CD4-positive, alpha-beta T cell treated with Interleukin-4 for 1 hour (primary cell): ENCODE measurements at places on chromosomes 12 and 14.

- DNase-seq: no peak
Measured at GRCh38 chr12:6047249-6048237, 76.9 kb downstream of the VWF start.

DNA sequence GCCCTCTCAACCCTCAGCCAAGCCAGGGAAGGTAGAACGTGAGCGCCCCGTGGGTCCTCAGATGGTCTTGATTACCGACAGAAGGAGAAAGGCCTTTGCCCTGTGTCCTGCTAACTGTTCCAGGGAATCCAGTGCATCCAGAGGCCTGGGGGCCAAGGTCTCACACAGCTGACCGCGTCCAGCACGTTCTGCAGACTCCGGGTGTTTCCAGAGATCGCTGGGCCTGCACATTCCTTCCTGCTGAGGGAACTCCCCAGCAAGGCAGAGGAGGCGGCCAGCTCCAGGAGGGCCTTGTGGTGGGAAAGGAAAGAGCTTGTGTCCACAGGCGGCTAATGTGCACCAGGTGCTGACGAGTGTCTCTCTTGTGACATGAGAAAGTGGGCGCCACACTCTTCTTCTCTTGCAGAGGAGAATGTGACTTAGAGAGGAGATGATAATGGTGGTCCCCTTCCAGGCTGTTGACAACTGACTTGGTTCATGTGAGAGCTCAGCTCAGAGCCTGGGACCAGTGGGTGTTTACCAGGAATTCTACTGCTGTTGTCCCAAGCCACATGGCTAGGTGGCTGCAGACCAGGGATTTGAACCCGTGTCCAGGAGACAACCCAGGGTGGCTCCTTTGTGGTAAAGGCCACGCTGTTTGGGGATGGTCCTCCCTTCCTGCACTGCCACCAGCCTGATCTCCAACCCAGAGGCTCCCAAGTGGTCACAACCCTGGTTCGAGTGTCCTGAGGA, 46.8 kb upstream of the DLK1 start:
- no peak for DNase-seq

DNA sequence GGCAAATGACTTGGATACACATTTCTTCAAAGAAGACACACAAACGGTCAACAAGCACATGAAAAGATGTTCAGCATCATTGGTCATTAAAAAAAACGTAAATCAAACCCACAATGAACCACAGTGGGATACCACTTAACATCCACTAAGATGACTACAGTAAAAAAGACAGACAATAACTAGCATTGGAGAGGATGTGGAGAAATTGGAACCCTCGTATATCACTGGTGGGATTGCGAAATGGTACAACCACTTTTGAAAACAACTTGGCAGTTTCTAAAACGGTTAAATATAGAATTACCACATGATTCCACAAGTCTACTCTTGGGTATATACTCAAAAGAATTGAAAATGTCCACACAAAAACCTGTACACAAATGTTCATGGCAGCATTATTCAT, 25.2 kb upstream of the PPFIBP1 start:
- DNase-seq: no peak

DNA sequence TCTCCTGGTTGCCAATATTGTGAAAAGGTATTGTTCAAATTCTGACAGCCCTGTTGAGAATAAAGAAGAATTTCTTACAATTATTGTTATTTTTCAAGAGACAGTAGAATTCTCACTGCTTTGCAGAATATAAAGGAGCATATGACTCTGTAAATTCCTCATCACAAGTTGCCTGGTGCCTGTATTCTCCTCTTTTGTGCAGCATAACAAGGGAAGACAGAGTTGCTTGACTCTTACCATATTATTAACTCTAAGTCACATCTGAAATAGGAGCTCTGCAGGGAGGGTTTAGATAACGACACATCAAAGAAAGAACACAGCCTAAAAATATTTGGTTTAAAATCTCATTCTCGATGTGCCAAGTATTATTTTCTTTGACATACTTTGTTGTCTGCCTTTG, 31.1 kb downstream of the MYF5 start:
- no peak for DNase-seq

DNA sequence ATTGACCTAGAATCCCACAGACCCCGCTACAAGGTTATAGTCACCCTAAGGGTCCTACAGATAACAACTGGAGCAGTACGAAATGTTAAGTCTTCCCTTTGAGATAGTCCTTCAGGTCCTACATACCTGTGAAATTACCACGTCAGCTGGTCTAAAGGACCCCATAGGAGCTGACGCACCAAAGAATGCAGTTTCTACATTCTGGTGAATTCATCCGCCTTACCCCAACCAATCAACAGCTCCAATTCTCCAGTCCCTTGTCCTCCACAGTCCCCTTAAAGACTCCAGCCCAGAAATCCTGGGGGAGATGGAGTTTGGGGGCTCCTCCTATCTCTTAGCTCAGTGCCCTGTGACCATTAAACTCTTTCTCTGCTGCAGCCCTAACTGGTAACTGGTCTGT, 36.2 kb upstream of the PRMT8 start:
- no peak for DNase-seq

- DNase-seq: no peak
Measured at GRCh38 chr12:128078301-128078971, 188.5 kb upstream of the TMEM132C start.

- DNase-seq: no peak
Measured at GRCh38 chr14:79960288-79960687, 251.0 kb downstream of the DIO2 start.

GRCh38 chr12:117051380-117051779, 47.8 kb downstream of the TESC start:
- DNase-seq: no peak

DNA sequence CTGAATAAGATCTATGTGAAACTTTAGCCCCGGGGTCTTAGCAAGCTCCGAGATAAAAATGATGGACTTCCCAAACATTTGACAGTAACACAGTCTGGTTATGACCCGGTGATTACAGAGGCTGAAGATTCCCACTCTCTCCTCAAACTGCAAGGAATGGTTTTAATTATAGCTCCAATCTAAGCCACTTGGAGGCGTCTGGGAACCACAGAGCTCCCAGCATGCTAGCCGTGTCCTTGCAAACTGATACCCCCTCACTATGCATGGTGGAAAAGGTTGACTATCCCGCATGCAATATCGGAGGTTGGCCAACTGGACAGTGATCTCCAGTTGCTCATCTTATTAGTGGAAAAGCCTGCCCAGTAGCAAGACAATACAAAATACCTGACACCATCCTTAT, 76.5 kb upstream of the GRIN2B start:
- DNase-seq: no peak

DNA sequence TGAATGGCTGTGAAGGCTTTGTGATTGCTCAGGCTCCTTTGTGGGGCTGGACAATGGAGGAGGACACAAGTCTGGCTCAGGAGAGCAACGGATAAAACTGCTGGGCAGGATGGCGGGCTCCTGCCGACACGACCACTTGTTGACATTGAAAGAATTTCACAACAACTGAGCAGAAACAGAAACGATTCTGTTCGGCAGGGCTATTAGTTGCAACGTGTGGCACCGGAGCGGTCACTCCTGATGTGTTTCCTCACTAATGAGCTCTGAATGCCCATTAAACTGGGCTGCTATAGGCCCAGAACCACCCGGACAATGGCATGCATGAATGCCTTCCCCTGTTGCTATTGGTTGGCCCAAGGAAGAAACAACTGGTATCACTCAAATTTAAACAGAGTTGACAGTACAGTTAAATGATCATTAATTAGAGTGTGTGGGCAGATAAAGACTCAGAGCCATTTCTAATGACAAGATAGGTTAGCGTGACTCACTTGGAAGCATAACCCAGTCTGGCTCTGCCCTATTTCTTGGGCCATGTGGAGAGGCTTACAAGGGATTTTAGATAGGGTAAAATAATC, 142.9 kb downstream of the ASCL1 start:
- DNase-seq: no peak

GRCh38 chr14:105537580-105538474, 11.4 kb downstream of the TMEM121 start:
- peak; percentile 68 for DNase-seq

GRCh38 chr12:1834186-1834925, 14.0 kb downstream of the LRTM2 start:
- DNase-seq: no peak

GRCh38 chr14:73386342-73386741, 72.0 kb downstream of the NUMB start:
- no peak for DNase-seq

DNA sequence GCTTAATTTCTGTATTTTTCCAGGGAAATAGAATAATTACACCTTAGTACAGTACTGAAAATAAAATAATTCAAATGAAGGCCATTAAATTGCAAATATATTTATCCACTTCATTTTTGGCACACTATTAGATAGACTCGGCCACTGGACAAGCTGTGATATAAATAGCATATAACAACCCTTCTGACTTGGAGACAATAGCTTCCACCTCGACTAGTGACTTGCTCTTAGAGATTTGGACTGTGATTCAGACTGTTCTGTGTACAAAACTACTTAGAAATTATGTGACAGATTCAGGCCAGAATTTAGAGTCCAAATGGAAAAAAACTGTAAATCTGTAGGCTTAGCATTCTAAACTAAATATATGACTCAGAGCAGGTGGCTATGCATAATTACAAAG, 949.9 kb downstream of the LRFN5 start:
- no peak for DNase-seq

GRCh38 chr12:31117203-31118011, 43.7 kb downstream of the DDX11 start:
- peak; percentile 41 for DNase-seq

DNA sequence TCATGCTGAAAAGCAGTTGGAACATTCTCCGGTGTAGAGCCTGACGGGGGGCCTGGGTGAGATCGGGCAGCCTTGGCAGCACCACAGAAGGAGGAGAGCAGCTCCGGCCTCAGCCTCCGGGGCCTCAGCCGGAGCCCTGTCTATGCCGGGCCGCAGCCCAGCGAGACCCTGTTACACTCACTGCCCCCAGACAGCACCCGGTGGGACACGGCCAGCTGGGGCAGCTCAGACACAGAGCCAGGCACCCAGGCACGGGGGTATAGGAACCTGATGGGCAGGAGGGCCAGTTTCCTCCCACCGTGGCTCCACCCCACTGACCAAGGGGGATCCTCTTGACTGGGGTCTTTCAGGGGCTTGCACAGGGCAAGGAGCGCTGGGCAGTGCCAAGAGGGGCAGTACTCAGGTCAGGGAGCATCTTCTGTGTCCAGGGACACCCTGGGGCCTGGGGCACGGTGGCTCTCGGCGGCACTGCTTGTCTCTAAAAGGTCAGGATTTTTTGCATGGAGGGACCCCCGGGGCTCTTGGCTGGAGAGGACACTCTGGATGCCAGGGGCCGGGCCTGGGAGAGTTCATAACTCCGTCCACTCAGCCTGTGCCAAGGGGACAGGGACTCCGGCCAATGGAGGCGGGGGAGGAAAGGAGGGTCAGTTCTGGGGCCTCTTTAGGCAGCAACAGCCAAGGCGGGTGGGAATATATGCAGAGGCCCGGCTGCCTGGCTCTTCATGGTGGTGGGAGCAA, 9.4 kb downstream of the INF2 start:
- DNase-seq: no peak

DNA sequence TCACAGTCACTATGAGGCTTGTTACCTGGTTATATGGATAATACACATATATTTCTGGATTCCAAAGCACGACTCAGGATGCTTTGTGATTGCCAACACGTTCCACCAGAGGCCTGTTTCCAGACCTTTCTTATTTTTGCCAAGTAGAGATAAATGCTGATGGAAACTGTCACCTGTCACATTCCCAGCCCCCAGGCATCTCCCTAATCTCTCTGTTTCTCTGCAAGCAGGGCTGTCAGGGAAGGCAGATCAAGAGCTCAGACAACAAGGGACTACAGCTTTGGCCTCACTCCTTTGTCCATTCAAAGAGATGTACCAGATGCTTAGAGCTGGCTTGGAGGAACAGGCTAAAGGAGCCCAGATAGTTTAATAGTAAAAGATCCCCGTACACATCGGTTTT, 21.8 kb upstream of the DDHD1 start:
- DNase-seq: no peak

GRCh38 chr12:121748571-121749265, 36.2 kb downstream of the TMEM120B start:
- DNase-seq: peak; percentile 15
